ENCODE measurements at places on chromosomes 12 and 14. TPM values are rescaled to one million over a fixed set of nuclear protein-coding genes. Genes with fewer than 3 reads are reported as not detected.

DNA sequence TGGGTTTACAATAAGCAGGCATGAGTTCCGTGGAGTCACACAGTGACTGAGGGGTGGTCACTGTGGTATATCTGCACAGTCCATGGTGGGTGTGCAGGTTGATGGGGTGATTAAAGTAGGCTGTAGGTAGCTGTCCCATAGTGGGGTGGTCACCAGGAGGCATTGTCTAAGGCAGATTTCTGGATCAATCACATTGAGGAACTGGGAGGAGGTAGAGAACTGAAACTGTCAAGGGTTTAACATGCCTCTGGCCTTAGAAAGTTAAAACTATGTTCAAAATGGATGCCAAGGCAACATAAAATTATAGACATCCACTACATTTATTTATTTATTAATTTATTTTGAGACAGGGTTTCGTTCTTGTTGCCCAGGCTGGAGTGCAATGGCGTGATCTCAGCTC lies 8.3 kb downstream of the ADCK1 start:
- DNase-seq = no peak

The PELI2 gene
- 15.0 TPM for total RNA-seq

DNA sequence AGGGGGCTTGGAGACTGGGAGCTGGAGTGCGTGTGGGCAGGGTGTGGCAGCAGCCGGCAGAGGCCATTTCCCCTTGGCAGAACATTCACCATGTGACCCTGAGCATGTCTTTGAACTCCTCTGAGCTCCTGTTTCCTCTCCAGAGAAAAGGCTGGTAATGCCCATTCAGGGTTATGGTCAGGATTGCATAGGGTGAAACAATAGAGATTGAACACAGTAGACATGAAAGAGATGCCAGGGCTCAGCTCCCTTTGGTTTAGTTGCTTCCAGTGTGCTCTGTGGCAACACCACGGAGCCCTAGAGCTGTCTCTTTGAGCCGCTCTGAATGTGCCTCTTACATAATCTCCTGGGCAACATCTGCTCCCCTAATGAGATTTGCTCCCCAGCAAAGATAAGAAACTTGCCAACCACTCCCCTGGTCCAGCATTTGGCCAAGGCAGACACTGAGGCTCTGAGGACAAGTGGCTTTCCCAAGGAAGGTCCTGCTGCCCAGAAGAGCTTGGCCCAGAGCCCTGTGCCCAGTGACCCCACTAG lies 4.6 kb downstream of the IFI27 start:
- no peak for DNase-seq

The GAPDH gene
- total RNA-seq = 1,754 TPM

DNA sequence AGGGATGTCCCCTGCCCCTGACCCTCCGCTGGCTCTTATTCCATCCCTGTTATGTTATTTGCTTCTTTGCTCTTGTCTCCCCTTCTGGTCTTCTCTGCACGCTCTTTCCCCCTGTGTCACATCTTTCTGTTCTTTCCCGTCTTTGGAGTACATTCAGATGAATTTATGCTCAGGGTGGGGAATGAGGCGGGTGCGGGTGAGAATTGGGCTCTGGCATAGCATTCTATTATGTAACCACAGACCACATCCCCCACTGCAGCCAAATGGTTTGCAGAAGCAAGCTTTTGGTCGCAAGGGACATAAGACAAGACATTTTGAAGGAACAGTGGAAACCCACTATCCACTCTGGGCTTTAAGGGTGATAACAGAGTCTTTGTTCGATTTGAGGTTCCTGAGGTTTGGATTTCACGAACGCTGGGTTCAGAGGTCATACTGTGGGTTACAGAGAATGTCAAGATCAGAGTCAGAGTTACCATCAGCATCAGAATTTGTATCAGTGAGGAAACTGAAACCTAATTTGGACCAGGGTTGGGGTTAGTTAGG lies 3.8 kb downstream of the ENDOU start:
- DNase-seq = no peak

GRCh38 chr14:102403028-102403427 lies 40.3 kb downstream of the TECPR2 start:
- DNase-seq = no peak

- no peak for DNase-seq
Observed at GRCh38 chr14:105139212-105139825, 29.3 kb downstream of the JAG2 start.

DNA sequence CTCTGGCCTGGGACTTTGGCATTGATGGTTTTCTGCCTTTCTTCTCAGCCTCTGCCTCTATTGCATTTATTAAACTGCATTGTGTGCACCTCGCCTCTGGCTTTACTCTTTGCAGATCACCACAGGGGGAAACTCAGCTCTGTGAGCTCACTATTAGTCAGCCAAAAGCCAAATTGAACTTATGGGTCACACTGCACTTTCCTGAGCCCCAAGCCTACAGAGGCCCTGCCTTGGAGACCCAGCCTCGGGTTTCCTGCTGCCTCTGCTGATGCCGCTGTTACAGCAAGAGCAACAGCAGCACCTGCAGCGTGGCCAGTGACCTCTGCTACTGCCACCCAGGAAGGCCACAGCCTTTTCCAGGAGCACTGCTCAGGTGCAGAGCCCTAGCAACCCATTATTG lies 122.5 kb downstream of the DAD1 start:
- no peak for DNase-seq

The CLEC2A gene
- total RNA-seq = not detected

DNA sequence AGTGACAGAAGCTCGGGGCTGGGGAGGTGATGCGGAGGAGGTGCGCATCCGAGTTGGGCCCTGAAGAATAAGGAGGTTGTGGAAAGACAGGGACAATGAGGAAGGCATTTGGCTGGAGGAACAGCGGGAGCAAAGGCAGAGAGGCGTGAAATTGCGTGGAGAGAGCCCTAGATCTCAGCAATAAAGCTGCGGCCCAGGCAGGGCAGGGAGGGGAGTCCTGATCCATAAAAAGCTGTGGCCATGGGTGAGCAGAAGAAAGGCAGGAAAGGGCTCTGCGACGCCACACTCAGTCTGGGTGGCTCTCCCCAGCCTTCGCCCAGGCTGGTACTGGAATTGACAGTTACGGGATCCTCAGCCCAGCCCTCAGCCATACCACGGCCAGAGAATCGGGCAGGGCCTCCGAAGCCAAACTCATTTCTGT lies 2.2 kb downstream of the FIGNL2 start:
- DNase-seq = no peak

- no peak for DNase-seq
Observed at GRCh38 chr12:2383325-2384028, 330.7 kb downstream of the CACNA1C start.

The FAIM2 gene
- 1.5 TPM for total RNA-seq

DNA sequence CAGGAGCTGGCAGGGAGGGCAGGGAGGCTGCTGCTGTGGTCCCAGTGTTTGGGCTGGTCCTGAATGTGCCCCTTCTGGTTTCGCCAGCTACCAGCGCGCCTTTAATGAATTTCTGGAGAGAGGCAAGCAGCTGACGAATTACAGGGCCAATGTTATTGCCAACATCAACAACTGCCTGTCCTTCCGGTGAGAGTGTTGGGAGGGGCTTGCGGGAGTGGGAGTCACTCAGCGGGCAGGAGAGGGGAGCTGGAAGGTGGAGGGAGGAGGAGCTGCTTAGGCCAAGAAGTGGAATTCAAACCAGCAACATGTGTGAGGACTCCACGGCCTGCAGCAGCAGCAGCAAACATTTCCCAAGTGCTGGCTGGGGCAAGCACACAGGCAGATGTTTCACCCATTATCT lies 7.7 kb downstream of the TNFAIP2 start:
- no peak for DNase-seq

The PCED1B gene
- 1.6 TPM for total RNA-seq

The TSPAN8 gene
- not detected for total RNA-seq

DNA sequence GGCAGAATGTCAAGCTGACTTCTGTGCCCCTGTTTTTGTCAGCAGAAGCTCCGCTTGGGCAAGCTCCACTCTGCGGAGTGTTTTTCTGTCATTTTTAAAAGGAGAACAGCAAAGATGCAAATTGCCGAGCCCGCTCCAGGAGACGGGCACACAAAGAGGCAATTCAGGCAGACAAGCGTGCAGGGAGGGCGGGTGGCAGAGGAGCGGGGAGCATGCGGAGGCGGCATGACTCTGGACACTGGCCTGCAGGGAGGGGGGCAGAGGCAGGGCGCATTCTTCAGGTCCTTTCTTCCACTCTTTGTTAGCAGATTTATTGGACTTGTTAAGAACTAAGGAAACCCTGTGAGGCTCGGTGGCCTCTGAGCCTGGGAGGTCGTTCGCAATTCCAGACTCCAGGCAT lies 187.3 kb upstream of the RMST start:
- DNase-seq = no peak

DNA sequence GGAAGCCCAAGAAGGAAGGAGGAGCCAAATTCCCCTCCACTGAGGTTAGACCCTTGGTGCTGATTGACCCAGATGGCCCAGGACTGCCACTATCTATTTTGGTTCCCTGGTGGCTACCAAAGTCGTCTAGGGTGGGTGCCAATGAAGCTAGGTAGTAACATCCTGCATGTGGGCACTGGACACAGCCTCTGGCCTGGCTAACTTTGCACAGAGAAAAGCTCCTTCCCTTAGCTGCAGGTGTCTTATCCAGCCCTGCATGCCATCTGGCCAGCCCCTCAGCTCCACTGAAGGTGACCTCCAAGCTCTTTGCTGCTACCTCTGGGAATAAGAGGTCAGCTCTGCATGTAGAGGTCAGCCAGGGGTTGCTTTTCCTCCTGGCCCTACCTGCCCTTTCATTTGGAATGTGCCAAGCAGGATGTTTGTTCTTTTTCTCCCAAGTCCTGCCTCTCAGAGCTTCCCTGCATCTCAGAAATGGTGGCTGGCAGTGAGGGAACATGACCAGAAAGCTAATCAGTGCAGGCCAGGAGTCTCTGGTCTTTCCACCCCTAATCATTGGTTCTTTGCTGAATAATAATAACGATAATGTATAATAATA lies 34.0 kb downstream of the JDP2 start:
- DNase-seq = no peak

- no peak for DNase-seq
Observed at GRCh38 chr14:22996768-22997654, 12.9 kb downstream of the C14orf93 start.

DNA sequence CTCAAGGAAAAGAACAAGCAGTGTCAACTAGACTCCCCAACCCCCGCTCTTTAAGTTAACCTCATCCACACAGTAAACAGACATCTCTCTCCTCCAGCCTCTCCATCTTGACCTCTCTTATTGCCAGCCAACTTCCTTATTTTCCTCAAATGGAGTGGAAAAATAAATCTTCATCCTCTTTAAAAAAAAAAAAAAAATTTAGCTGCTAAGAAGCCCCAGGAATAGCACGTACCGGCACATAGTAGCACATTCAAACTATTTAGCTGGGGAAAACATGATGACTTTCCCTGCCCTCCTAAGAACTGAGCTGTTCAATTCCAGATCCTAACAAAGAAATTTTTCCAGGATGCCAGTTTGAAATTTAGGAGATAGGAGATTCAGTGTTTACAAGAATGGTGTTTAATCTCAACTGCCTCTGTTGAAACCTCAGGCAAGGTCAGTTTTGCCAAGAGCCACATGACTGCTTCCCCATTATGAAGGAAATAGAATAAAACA lies 90.8 kb downstream of the EPS8 start:
- no peak for DNase-seq

GRCh38 chr12:25800101-25800500 lies 158.4 kb upstream of the RASSF8 start:
- DNase-seq = no peak

The PLEKHD1 gene
- 0.08 TPM for total RNA-seq

DNA sequence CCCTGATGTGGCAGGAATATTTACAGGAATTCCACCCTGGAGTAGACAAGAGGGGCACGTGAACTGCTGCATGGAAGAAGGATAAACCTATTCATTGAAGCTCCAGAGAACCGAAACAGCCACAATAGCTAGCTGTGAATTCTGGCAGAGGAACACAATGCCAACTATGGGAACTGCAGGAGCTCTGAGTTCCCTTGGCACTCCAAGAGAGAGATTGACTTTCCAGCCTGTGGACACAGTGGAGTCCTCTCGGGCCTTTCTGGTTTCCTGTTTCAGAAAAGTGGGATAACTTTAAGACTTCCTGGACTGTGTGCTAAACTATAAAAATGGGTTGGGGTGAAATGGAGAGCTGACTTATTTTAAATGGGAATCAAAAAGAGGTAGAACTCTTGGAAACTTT lies 11.9 kb downstream of the CACNA2D4 start:
- no peak for DNase-seq

DNA sequence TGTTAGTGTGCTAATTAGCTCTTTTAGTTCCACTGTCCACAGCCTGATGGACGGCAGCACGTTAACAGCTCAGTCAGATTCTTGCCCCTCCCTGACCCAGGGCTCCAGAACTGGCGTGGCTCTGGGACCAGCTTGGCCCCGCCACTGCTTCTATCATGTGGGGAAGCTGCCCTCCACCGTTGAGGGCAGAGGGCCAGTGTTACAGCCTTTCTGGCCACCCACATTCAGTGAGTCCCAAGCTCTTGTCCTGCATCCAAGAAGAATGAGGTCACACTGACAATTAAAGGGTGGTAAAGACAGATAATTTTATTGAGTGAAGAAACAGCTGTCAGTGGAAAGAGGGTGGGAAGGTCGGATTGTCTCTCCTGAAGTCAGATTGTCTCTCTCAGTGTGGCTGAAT lies 36.9 kb downstream of the BCL2L14 start:
- no peak for DNase-seq

GRCh38 chr12:13038491-13039161 lies 5.6 kb upstream of the FAM234B start:
- DNase-seq = no peak

- DNase-seq = no peak
Observed at GRCh38 chr14:65169351-65169750, 67.0 kb upstream of the MAX start.

The KRT8 gene
- 19.8 TPM for total RNA-seq

The INSM2 gene
- total RNA-seq = not detected

DNA sequence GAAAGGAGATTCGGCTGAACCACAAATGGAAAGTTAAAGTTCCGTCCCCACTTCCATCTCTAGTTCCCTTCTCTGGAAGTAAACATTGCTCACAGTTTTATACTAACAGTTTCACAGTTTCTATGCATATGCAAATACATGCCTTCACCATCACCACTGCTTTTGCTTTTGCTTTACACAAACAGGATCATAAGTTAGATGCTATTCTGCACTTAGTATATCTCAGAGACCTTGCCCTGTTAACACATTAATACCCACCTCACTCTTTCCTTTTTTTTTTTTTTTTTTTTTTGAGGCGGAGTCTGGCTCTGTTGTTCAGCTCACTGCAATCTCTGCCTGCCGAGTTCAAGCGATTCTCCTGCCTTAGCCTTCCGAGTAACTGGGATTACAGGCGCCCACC lies 890 bp downstream of the TEP1 start:
- no peak for DNase-seq

The ADAMTS20 gene
- total RNA-seq = not detected

DNA sequence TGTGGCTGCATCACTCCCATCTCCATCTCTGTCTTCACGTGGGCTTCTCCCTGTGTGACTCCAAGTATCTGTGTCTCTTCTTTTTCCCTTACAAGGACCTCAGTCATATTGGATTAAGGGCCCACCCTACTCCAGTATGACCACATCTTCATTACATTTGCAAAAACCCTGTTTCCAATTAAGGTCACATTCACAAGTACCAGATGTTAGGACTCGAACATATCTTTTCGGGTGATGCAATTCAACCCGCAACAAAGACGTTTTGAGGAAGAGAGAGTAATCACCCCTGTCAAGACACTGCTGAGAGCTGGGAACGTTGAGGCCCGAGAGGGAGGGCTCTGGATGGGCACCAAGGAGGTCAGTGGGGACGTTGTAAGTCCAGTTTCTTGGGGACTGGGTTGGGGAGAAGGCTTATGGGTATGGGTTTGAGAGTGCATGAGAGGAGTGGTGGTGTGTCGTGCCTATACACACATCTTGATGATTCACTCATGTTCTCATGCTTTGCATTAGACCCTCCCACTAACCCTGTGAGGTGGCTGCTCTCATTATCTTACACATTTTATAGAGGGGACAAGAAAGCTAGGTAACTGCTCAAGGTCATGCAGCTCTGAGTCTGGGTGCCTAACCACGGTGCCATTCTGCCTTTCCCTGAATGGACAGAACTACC lies 12.1 kb upstream of the IFI27 start:
- no peak for DNase-seq
